ENCODE measurements at places on chromosomes 13 and 19. TPM values are rescaled to one million over a fixed set of nuclear protein-coding genes. Genes with fewer than 3 reads are reported as not detected.

DNA sequence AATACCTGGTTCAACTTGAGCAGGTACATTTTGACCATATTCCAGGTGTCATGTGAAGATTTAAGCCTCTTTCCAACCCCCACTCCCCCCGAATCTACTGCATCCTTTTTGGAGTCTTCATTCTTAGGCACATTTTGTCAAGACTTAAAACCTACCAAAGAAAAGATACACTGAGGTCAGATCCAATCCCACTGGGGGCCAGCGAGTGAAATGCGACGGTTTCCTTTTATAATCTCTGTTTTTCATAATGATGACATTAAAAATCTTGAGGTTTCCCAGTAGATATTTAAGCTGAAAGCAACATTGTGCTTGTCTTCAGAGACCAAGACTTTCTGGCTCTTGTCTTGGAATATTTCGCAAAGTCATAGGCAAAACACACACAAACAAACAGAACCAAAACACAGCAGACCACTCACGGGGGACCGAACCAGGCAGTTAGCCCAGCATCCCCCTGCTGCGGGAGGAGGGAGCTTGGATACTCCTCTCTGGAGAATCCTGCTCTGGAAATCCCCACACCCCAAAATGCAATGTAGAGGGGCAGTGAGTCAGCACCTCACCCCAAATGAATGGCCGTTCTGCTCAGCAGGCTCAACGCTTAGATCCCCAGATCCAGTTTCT, 506 bp upstream of the GAS6 start:
- peaks cover 54% of the 10 kb centered on the region for H3K27me3 ChIP-seq
- no peak overlapping the region for H3K27ac ChIP-seq
- H3K36me3 ChIP-seq: no peaks in the 10 kb centered on the region
- peaks cover 39% of the 10 kb centered on the region for H3K4me1 ChIP-seq
- peak overlapping the region; percentile 71 for H3K4me3 ChIP-seq
- no peak for DNase-seq

- peaks cover 62% of the 10 kb centered on the region for H3K27me3 ChIP-seq
- peaks cover 3% of the 10 kb centered on the region for H3K36me3 ChIP-seq
- peak overlapping the region; percentile 68 for H3K4me3 ChIP-seq
- H3K4me1 ChIP-seq: peaks cover 58% of the 10 kb centered on the region
These were observed 16.4 kb downstream of the CCDC124 start for GRCh38 chr19:17948931-17949930.

GRCh38 chr13:43019811-43020210, 3.6 kb upstream of the DNAJC15 start:
- no peaks in the 10 kb centered on the region for H3K36me3 ChIP-seq
- no peak for DNase-seq
- H3K4me1 ChIP-seq: peaks cover 18% of the 10 kb centered on the region
- H3K4me3 ChIP-seq: no peak overlapping the region
- H3K27me3 ChIP-seq: no peaks in the 10 kb centered on the region

DNA sequence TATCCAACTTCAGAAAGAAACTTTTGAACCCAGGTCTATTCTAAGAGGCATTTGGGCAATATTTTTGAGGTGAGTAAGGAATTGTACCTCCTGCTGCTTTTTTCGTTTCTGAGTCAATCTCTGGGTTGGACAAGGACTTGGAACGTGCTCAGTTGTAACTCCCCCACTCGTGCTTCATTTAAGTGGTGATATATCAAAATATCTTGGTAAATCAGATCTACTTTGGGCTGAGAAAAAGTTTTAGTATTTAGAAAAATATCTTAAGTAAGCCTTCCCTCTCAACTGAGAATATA, 728.9 kb downstream of the EFNB2 start:
- no peak overlapping the region for H3K4me3 ChIP-seq
- no peaks in the 10 kb centered on the region for H3K4me1 ChIP-seq
- no peak overlapping the region for H3K27ac ChIP-seq
- DNase-seq: no peak
- H3K36me3 ChIP-seq: no peaks in the 10 kb centered on the region

- H3K36me3 ChIP-seq: no peaks in the 10 kb centered on the region
- H3K27me3 ChIP-seq: no peaks in the 10 kb centered on the region
- no peak overlapping the region for H3K4me3 ChIP-seq
- H3K4me1 ChIP-seq: no peaks in the 10 kb centered on the region
- H3K27ac ChIP-seq: no peak overlapping the region
These were observed 193.5 kb downstream of the PCDH17 start for GRCh38 chr13:57825066-57825465.

DNA sequence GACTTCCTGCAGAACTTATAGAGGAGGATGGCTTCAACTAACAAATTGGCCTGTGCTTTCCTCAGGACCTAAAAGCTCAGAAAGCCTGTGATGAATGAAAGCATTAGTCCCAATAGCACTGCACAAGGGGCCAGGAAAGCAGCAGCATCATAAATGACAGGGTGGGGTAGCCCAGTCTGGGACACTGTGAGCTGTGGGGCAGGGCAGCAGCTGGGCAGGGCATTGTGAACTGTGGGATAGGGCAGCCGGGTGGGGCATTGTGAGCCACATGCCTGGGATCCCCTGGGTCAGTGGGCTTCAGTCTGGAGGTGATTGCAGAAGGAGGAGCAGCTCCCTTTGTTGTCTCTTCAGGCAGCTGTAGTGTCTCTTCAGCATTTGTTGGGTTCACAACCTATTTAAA, 1276.8 kb downstream of the UQCRFS1 start:
- H3K36me3 ChIP-seq: no peaks in the 10 kb centered on the region
- H3K27me3 ChIP-seq: no peaks in the 10 kb centered on the region
- H3K27ac ChIP-seq: no peak overlapping the region
- no peak overlapping the region for H3K4me3 ChIP-seq
- no peak for DNase-seq

DNA sequence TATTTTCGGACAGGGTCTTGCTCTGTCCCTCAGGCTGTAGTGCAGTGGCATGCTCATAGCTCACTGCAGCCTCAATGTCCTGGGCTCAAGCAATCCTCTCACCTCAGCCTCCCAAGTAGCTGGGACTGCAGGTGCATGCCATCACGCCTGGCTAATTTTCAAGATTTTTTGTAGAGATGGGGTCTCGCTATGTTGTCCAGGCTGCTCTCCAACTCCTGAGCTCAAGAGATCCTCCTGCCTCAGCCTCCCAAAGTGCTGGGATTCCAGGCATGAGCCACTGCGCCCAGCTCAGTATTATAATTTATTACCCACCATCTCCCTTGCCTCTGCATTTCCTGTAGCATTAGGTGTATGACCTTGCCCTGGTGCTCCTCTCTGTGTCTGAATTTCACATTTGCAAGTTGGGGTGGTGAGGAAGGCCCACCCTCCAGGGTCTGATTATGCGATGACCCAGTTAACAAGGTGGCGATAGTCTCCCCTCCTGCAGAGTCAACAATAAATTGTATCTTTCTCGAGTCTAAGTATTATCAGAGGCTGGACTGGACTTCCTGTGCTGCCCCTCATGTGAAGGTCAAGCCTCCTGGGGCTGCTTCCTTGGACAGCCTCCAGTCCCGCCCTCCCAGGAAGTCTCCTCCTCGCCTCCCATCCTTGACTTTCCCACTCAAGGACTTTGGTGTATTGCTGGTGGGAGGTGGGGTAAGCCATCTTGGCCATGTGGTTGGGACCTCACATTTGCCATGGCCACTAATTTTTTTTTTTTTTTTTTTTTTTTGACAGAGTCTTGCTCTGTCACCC, 1.5 kb upstream of the TUBB4A start:
- H3K27ac ChIP-seq: no peak overlapping the region
- H3K4me3 ChIP-seq: no peak overlapping the region
- no peaks in the 10 kb centered on the region for H3K36me3 ChIP-seq
- H3K27me3 ChIP-seq: peaks cover 58% of the 10 kb centered on the region
- no peak for DNase-seq

DNA sequence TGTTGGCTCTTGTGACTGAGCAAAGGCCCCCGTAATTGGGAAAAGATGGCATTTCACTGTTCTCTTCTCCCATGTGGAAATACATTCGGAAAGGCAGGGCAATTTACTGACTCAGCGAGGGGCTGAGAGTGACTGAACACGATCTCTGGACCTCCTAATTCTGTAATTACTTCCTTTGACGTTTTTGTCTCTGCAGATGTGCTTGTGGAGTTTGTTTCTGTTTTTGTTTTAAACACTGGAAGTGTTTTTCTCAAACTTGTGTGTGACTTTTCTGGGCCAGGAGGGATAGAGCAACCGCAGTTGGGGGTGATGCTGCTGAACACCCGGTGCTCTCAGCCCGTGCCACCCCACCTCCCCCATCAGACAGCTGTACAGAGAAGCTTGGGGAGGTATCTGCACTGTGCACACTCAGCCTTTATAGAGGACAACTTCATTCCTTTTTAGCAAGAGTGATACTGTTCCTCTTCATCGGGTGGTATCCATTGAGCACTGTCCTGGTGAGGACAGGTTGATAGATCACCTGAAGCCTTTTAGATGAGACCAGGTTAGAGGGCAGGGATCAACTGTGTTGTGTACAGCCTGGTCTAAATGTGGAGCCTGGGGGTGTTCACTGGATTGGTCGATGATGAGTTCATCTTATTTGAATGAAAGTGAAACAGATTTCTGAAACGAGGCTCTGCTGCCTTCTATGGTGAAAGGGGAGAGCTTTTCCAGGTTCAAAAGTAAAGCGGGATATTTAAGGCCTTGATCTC, 117.4 kb downstream of the ESD start:
- peak overlapping the region; percentile 76 for H3K27ac ChIP-seq
- no peak for DNase-seq
- H3K27me3 ChIP-seq: no peaks in the 10 kb centered on the region
- H3K36me3 ChIP-seq: peaks cover 5% of the 10 kb centered on the region
- peaks cover 40% of the 10 kb centered on the region for H3K4me1 ChIP-seq

DNA sequence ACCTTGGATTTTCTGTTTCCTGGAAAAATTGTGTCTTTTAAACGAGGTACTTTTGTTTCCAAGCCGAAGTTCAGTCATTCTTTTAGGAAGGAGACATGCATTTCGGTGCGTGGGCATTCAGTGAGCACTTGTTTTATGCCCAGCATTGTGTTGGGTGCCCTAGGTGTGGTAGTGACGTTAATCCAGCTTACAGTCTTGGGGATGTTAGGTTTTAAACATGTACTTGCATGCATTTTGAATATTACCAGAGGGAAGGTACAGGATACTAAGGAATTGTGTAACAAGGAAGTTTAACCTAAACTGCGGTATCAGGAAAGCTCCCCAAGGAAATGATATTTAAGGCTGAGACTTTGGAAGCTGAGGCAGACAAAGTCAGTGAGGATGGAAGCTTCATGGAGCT, 66.3 kb downstream of the ARHGAP35 start:
- H3K36me3 ChIP-seq: no peaks in the 10 kb centered on the region
- H3K27ac ChIP-seq: no peak overlapping the region
- no peaks in the 10 kb centered on the region for H3K27me3 ChIP-seq

The LGALS14 gene
- total RNA-seq: not detected

The C1QTNF9B gene
- total RNA-seq: 0.34 TPM

The KCTD4 gene
- total RNA-seq: not detected

The RHPN2 gene
- total RNA-seq: 8.9 TPM

The OR7A5 gene
- total RNA-seq: not detected

The SULT2B1 gene
- 2.8 TPM for total RNA-seq

The NUCB1 gene
- 286 TPM for total RNA-seq

The RASA3 gene
- total RNA-seq: 14.5 TPM

The APOC4 gene
- total RNA-seq: not detected
